ENCODE measurements at places on chromosomes 16 and 17.
A peak's percentile ranks its signal among the peaks of the same experiment; 100 is the strongest.

- DNase-seq, result no peak
These were observed 2.8 kb downstream of the STAT5A start for GRCh38 chr17:42291129-42291528.

- DNase-seq, result peak; percentile 90
These were observed 85.9 kb downstream of the SNX29 start for GRCh38 chr16:12062343-12063003.

DNA sequence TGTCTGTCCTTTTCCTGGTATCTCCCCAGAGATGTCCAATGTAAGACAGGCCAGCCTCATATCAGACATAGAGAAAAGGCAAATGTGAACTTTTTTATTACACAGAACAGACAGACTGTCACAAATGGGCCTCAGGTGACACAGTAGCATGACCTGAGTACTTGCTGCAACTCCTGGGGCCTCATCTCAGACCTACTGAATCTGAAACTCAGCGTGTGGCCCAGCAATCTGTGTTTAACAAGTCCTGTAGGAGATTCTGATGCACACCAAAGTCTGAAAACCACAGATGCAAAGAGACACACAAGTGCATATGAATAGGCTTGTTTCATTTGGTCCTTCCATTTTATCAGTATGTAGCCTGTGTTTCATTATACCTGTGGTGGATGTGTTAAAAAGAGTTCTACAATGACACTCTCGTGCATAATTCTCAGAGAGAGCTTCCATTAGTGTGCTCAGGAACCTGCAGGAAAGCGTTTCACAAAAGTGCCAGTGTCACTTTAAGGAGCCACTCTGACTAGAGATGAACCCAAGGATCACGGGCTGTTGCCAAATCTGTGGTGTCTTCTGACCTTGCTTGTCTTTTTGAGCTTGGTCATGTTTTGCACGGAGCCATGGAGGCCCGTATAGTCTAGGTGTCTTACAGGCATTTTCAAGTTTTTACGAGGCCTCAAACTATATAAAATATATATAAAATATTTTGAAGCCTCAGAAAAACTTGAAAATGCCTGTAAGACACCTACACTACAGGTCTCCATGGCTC lies 33.8 kb upstream of the NF1 start:
- peak; percentile 34 for DNase-seq

- no peak for DNase-seq
These were observed 25.4 kb downstream of the SMTNL2 start for GRCh38 chr17:4609761-4610160.

- no peak for DNase-seq
These were observed 91.8 kb upstream of the CLEC18A start for GRCh38 chr16:69859105-69859989.

- no peak for DNase-seq
These were observed 174.3 kb downstream of the MAP2K6 start for GRCh38 chr17:69588827-69589239.

DNA sequence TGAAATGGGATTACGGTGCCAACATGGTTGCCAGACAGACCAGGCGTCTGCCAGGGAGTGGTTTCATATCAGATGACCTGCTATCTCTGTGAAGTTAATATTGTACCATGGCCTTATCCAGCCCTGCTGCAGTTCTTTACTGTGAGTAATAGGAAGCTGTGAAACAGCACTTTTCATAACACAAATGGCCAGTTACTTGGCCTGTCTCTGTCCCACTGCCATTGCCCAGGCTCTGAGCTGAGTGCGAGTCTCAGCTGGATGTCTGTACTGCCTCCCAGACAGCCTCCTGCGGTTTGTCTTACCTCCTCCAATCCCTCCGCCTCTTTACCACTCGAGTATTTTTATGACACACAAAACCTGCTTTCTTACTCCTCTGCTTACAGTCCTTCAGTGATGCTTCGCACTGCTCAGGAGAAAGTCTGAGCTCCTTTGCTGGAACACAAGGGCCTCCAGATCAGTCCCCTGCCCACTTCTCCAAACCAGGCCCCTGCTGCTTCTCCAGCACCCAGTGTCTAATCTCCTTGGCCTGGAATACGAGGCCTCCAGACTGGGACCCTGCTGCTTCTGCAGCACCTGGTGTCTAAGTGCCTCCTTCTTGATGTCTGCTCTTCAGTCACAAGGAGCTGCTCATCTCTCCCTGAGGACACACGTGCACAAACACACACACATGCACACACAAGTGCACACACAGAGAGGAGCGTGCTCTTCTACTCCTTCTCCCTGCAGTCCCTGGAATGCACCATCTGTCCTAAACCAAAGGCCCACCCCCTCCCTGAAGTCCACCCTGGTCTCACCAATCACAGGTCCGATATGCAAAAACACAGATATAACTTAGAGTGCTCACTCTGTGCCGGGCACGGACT lies 17.1 kb upstream of the RHOT1 start:
- DNase-seq, result no peak

DNA sequence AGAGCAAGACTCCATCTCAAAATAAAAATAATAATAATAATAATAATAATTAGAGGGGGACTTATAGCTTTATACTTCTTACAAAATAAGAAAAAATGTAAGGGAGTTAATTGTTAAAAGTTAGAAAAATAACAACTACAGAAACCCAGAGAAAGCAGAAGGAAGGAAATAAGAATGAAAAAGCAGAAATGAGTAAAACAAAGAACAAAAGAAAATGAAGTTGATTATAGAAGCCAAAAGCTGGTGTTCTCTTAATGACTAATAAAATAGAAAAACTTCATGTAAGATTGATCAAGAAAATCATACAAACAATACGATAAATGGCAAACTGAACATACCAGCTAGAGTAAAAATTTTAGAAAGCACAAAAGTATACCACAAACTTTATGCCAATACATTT lies 6.8 kb upstream of the NSMCE1 start:
- DNase-seq, result peak; percentile 20

DNA sequence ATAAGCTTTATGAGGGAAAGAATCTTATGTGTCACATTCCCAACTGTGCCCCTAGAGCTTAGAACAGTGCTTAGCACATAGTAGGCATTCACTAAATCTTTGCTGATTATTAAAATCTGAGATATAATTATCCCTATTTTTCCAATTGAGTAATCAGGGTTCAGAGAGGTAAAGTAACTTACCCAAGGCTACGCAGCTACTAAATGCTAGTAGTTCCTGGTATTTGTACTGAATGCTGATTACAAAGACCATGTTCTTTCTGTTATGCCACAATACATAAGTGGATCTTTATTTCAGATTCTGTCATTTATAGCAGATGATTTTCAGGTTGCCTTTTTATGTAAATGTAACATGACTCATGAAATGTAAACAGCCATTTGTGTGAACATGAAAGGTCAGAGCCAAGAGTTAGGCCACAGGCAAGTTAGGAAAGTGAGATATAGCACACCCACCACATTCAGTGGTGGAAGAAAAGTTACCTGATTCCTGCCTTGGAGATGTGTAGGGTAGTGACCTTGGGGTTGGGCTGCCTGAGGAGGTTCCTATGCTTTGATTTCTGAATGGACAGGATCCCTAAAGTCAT lies 77.2 kb downstream of the FTO start:
- no peak for DNase-seq

GRCh38 chr16:84600343-84601229 lies 17.3 kb downstream of the COTL1 start:
- DNase-seq, result peak; percentile 82

DNA sequence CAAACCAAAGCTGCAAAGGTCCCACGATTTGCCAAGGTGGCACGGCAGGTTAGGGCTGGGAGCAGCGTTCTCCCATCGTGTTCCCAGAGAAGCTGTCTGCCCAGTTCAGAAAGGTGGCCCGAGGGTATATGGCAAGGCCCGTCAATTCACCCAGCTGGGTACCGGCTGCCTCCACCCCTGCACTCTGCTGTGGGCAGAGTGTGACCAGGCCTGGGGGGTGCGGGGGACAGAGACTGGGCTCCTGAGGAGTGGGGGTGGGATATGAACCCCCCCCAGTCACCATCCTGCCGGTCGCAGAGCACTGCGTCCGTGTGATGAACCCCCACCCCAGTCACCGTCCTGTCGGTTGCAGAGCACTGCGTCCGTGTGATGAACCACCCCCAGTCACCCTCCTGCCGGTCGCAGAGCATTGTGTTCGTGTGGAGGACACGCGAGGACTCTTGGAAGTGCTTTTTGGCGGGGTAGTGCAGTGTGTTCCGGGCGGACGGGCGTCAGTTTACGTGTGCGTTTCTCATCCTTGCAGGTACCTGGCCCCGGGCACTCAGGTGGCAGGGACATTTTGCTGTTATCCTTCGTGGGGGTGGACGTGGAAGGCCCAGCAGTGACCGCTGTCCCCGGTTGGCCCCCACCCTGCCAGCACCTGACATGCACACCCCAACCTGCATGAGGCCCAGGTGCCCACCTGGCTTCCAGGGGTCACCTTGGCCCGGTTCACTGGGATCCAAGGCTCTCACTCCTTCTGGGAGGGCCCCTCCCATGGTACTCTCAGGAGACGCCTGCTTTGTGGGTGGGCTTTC lies 2.7 kb upstream of the FASN start:
- no peak for DNase-seq

GRCh38 chr16:57863434-57864160 lies 61.3 kb upstream of the KIFC3 start:
- DNase-seq, result peak; percentile 73

DNA sequence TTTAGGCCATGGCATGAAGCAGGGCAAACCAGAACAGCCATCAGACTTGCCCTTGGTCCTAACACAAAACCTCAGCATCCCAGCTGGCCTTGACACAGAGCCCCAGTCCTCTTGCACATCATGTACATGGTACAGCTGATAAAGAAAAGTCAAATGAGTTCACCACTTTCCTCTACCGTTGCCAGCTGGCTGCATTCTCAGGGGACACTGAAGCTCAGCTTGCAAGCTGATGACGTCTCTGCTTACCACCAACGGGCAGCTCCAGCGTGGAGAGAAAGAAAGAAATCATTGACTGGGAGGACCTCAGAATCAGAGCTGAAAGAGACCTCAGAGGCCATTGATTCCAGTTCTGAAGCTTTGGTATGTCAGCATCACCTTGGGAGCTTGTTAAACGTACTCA lies 80.7 kb upstream of the CES5A start:
- DNase-seq, result no peak

DNA sequence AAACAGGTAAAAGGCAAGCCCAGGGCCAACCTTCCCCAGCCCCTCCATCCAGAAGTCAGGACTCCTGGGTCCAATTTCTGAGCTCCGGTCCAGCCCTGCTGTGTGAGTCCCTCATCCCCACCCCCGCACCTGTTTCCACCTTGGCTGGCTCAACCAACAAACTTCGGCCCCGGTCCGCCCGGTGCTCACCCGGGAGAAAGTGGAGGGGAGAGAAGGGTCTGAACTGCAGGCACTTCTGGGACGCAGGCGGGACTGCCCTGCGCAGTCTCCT lies 541 bp downstream of the RHBDF2 start:
- no peak for DNase-seq

GRCh38 chr17:859824-860195 lies 77.7 kb downstream of the MRM3 start:
- no peak for DNase-seq

DNA sequence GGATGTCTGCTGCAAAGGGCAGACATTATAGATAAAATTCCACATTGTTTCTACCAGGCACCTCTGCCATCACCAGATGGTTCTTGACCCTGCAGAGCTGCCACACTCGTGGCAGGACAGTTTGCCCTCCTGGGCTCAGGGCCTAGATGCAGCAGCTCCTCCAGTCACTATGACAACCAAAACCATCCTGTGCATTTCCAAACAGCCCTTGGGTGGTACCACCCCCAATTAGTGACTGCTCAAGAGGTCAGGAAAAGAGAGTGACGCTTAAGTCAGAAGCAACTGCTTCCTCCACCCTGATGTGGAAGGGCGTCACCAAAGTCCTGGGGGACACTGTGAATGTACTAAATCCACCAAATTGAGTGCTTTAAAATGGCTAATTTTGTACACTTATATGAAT lies 109.2 kb downstream of the C16orf95 start:
- DNase-seq, result no peak

GRCh38 chr17:16584273-16584995 lies 15.4 kb upstream of the ZNF287 start:
- peak; percentile 85 for DNase-seq

DNA sequence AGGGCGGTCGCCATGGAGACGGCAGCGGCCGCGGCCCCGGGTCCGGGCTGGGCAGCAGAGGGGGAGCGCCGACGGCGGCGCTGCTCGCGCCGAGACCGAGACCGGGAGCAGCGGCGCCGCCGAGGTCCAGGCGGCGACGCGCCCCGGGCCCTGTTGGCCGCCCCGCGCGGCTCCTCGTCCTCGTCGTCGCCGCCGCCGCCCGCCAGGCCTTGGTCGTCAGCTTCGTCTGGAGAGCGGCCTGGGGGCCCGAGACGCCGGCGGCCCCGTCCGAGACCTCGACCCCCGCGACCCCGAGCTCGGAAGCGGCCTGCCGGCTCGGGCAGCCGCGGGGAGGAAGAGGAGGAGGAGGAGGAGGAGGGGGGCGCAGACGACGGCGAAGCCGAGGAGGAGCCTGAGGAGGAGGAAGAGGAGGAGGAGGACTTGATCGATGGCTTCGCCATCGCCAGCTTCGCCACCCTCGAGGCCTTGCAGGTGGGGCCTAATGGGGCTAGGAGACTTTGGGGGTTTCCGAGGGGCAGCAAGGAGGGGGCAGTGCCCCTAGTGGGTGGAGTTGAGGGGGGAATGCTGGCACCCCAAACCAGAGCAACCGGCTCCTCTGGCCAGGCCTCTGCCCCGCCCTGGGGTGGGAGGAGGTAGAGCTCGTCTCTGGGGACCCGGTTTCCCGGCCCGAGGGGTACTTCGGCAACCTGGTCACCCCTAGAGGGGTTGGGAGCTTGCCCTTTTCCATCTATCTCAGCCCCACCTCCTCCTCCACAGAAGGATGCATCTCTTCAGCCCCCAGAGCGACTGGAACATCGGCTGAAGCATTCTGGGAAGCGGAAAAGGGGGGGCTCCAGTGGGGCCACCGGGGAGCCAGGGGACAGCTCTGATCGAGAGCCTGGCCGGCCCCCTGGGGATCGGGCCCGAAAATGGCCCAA lies 1.5 kb downstream of the FBRS start:
- DNase-seq, result no peak

DNA sequence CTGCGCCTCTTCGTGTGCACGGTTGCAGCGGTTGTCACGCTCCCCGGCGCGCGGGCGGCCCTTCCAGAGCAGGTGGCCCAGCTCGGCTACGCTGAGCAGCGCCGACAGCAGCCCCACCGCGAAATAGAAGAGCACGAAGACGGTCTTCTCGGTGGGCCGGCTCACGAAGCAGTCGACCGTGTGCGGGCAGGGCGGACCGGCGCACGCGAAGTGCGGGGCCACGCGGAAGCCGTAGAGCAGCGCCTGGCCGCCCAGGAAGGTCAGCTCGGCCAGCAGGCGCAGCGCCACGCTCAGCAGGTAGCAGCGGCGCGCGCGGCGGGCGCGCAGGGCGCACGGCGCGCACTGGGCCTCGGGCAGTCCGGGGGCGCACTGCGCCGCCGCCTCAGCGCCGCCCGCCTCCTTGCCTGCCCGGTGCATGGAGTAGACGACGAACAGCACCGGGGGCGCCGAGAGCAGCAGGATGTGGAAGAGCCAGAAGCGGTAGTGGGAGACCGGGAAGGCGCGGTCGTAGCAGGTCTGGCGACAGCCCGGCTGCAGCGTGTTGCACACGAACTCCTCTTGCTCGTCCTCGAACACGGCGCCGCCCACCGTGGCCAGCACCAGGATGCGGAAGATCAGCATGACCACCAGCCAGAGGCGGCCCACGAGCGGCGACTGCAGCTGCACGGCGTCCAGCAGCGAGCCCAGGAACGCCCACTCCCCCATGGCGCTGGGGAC lies 1.3 kb downstream of the GJD3 start:
- peak; percentile 27 for DNase-seq

Data from suppressor macrophage treated with lipopolysaccharide for 4 hours (primary cell).